NCI-H226 (cell line): ENCODE measurements at places on chromosomes 6 and 20.

- no peak for DNase-seq
These were observed 90.5 kb downstream of the UNC5CL start for GRCh38 chr6:40948570-40948969.

- DNase-seq = no peak
These were observed 19.0 kb downstream of the NTSR1 start for GRCh38 chr20:62727584-62728027.

DNA sequence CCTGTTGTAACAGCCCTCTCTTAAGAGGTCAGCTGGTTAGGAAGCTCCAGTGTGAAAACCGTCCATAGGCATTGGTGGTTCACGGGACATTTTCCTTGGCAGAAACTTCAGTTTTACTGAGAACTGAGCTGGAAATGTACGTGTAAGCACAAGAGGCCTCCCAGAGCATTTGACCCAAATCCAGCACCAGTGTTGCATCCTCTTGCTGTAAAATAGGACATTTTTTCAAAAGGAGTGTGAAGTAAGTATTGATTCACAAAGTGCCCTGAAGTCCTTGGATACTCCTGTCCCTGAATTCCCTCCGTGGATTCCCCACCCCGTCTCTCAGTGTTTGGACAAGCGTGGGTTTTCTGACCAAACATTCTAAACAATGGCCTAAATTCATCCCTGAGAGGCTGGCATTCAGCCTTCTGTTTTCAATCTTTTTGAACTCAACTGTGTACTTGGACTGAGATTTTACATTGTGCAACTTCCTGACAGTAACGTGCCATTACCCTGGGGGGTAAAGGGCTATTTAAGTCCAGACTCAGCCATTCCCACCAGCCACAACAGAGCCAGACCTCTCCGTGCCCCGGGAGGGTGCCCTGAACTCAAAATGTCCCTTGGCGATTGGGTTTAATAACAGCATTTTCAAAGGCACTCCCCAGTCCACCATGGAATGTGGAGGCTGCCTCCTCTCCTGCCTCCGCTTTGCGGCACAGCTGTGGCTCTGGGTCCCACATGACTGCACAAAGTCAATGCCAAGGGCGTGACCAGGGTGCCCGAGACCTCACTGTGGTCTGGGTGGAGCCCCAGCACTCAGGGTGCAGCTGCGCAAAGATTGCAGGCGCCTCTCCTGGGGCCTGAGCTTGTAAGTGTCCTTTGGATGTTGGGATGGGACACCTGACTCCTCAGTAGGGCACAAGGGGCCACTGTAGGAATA lies 92.7 kb upstream of the AFDN start:
- DNase-seq = no peak

DNA sequence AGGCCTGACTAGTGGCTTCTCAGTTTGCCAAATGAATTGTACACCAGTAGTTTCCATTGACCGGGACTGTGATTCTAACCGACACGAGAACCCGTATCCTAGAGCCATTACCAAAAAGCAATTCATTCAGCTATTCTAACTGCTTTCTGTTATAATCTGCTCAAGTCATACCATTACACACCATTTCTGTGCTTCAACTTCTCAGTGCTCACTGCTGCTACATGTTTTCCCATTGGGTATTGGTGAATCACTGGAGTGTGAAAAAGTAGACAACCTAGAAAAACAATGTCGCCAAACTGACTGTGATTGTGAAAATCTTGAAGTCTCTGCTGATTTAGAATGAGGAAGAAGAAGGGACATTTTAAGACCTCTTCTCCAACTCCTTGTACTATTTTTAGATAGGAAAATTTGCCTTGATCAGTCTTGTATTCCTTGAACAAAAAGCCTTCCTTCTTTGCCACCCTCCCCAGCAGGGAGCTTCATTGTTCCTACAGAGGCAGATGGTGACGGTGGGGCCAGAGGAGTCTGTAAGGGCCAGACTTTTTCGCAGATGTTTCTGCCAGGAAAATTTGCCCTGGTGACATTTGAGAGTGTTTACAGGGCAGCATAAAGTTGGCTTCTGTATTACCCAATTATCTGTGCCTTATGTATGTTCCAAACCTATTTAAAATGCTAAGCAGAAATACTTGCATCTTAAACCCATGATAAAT lies 31.7 kb upstream of the MAP3K4 start:
- DNase-seq = no peak

DNA sequence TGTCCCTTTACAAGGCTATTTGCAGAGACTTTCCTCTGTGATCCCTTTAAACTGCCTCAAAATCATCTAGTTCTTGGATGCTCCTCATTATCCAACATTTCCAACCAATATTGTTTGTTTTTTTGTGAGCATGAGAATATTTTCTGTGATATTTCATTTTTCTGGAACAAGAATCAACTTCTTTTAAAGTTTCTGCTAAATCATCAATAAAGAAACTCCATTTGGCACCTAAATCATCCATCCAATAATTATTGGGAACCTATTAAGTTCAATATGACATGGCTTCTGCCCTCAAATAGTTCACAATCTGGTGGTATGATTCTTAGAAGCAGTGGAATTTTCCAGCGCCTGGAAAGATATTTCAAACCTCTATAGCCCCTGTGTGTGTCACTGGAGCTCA lies 207.6 kb downstream of the ISM1 start:
- no peak for DNase-seq

DNA sequence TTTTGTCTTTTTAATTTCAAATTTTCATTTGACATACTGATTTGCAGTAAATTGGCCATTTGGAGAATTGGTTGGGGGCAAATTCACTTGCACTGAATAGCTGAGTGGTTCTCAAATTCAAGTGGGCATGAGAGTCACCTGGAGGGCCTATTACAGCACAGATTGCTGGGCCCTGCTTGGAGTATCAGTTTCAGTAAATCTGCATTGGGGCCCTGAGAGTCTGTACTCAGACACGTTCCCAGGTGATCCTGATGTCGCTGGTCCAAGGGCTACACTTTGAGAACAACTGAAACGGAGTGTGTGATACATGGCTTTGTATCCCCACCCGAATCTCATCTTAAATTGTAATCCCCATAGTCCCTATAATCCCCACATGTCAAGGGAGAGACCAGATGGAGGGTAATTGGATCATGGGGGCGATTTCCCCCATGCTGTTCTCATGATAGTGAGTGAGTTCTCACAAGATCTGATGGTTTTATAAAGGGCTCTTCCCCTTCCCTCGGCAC lies 115.9 kb downstream of the KLHL32 start:
- no peak for DNase-seq

DNA sequence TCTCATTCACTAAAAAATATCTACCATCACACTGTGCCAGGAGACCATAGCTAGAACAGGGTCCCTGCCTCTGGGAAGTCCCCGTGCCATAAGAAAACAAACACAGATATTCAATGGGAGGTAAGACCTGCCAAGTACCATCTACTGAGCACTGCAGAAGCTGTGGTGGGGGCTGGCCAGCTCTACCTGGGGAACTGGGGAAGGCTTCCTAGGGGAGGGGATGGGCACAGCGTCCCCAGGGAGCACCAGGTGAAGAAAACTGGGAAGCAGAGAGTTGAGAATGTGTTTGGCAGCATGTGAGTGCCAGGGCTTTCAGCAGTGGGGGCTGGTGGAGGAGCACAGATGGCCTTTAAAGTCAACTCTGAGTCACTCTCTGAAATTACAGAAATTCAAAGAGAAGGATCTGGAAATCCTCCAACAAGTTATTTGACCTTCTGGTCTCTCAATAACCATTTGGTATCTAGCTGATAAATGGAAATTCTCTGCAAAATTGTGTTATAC lies 85.2 kb downstream of the SHLD1 start:
- DNase-seq = no peak

DNA sequence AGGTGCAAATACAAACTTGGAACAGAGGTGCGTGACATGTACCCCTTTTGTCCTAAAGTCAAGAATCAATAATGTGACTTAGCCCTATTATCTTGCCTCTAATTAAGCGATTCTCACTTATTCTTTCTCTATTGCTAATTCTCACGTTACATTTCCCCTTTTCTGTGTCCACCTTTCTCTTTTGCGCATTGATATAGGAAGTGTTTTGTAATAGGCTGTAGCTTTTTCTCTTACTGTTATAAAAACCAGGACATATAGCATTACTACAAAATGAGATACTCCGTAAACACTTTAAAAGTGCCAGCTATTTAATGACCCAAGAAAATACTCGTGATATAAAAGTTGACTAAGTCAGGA lies 669 bp upstream of the TMEM30A start:
- DNase-seq = no peak

DNA sequence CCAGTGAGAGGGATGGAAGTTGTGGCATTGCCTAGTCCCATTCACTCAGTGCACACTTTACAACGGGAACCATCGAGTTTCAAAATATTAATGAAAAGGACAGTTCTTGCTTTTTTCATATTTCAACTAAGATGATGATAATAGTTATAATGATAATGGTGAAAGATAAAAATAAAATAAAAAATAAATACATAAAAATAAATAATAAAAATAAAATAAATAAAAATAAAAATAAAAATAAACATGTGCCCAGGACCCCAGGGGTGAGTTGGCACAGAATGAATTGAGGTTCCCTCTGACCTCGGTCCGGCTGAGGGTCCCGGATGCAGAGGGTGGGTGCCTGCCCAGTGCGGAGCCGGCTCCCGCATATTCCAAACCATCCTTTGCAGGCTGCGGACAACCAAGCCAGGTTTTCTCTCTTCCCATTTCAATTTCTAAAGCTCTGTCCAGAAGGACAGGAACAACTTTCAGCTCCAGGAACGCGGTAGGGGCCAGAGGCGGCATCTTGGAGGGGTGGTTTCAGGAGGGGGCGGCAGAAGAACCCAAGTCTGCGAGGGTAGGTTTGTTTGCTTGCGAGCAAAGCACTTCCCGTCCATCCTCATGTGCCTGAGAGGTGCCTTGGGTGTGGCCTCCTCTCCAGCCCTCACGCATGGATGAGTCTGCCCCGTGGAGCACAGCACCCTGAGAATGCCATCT lies 236.8 kb downstream of the DLL1 start:
- no peak for DNase-seq

- no peak for DNase-seq
These were observed 17.1 kb downstream of the TRIM27 start for GRCh38 chr6:28906669-28907068.

GRCh38 chr6:140929121-140929520 lies 1203.6 kb upstream of the GJE1 start:
- DNase-seq = no peak

- DNase-seq = no peak
These were observed 49.9 kb downstream of the EFCAB8 start for GRCh38 chr20:32908334-32909292.

DNA sequence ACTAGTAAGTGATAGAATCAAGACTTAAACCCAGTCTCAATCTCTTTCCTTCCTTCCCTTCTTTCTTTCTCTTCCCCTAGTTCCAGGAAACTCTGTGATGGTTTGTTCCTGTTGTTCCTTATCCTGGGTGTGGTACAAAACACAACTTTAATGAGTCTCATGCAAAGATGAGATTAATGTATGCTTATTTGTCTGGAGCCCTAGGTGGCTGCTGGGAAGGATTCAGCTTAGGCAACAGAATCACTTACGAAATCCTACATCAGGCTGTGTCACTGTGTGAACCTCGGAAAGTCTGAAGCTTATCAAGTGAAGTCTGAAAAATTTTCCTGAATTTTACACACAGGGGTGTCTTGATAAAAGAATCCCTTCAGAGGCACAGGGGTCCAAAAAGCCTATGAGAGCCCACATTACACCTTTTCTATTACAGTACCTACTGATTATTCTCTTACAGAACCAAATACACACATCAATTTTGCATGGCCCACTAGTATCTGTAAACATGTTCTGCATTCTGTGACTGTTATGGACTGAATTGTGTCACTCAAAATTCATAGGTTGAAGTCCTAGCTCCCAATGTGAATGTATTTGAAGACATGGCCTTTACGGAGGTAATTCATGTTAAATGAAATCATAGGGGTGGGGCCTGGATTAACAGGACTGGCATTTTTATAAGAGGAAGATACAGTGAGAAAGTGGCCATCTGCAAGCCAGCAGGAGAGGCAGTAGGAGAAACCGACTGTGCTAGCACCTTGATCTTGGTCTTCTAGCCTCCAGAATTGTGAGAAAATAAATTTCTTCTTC lies 144.7 kb downstream of the MYB start:
- no peak for DNase-seq

DNA sequence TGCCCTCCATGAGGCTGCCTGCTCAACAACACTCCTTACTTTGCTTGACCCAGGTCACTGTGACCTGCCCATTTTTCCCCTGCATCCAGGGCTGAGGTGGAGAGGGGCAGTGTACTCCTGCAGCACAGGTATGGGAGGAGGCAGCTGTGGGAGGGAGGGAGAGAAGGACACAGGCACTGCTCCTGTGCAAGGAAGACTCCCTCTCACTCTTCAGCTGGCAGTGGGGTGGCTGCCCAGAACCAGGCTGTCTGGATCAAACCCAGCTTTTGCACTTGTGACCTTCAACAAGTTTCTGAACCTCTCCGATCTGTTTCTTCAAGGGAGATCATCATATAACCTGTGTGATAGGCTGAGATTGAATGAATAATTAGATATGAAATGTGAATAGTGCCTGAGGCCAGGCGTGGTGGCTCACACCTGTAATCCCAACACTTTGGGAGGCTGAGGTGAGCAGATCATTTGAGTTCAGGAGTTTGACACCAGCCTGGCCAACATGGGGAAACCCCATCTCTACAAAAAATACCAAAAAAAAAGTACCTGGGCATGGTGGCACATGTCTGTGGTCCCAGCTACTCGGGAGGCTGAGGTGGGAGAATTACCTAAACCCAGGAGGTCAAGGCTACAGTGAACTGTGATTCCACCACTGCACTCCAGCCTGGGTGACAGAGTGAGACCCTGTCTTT lies 14.1 kb downstream of the TGIF2 start:
- no peak for DNase-seq

DNA sequence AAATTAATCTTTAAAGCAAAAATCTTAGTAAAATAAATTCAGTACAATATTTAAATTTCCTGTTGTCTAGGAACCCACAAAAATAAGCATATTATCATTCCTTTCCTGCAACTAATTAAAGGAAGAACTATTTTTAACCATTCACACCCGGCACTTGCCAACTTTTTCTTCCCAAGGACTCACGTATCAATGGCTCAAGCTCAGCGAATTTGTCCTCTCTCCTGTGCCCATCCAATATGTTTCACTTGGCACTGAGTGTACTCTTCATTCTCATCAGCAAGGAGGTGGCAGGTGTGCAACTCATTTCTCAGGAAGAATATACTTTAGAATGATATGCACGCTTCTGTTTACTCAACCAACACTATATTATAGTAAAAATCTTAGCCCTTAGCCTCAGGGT lies 419.4 kb downstream of the C6orf118 start:
- no peak for DNase-seq

DNA sequence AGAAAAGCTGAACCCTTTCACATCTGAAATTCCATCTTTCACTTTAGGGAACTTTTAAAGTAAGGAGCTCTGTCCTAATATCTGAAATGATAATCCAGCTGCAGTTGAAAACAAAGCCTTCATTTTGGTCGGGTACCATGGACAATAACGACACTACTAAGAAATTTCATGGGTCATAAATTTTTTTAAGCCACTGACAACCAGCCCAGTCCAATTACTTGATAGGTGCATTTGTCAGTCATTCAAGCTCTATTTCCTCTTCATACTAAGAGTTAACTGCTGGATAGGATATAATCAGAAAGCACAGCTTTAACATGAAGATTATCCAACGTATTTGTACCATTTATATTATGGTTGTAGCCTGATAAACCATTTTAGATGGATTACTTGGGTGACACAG lies 52.5 kb downstream of the MMUT start:
- no peak for DNase-seq
